Activated CD4-positive, alpha-beta T cell treated with anti-CD3 and anti-CD28 coated beads, Interleukin-10, Interleukin-2, amounts not matched to agents 100 ng/mL and 50 ng/mL, durations not matched to agents 16 hours and 8 hours (primary cell): ENCODE measurements at places on chromosomes 4 and X.

DNA sequence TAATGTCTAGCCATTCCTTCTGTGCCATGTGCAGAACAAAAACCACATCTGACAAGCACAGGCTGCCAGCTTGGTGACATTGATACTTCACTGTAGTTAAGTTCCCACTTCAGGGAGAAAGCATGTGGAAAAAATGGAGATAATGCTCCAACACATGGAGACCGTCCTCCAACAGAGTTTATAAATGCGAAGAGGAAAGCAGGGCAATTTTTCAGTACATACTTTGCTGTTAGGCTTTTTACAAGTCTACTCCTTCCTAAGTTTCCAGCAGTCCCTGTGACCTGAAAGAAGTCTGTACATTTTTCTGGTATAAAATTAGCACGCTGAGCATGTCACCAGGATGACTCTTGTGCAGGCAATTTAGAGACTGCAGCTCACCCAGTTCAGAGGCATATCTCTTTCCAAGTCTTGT, 766.9 kb upstream of the IGFBP7 start:
- no peak for DNase-seq

- peak; percentile 56 for DNase-seq
Observed at GRCh38 chrX:46588263-46588662, 14.7 kb downstream of the CHST7 start.

GRCh38 chrX:16603822-16604221, 46.1 kb upstream of the S100G start:
- DNase-seq = peak; percentile 22

GRCh38 chrX:154376774-154377173, 2.3 kb upstream of the EMD start:
- DNase-seq = no peak
